Endodermal cell (in vitro differentiated cells): ENCODE measurements at places on chromosomes 16 and 17. TPM values are rescaled to one million over a fixed set of nuclear protein-coding genes. Genes with fewer than 3 reads are reported as not detected.

DNA sequence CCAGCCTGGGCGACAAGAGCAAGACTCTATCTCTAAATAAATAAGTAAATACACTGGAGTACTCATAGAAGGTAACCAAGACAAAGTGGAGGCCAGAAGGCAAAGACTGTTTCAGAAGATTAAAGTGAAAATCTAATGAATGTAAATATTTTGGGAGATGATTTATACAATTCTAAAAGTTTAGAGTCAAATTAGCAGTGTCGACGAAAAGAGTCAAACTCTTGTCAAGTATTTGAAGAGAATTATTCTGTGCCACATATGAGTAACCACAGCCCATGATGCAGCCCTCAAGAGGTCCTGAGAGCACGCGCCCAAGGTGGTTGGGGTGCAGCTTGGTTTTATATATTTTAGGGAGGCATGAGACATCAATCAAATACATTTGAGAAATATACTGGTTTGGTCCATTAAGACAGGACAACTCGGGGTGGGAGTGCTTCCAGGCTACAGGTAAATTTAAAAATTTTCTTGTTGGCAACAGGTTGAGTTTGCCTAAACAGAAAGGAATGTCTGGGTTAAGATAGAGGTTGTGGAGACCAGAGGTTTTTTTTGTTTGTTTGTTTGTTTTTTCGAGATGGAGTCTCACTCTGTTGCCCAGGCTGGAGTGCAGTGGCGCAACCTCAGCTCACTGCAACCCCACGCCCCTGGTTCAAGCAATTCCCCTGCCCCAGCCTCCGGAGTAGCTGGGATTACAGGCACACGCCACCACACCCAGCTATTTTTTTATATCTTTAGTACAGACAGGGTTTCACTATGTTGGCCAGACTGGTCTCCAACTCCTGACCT is 3.5 kb downstream of the CFDP1 start:
- DNase-seq = no peak

DNA sequence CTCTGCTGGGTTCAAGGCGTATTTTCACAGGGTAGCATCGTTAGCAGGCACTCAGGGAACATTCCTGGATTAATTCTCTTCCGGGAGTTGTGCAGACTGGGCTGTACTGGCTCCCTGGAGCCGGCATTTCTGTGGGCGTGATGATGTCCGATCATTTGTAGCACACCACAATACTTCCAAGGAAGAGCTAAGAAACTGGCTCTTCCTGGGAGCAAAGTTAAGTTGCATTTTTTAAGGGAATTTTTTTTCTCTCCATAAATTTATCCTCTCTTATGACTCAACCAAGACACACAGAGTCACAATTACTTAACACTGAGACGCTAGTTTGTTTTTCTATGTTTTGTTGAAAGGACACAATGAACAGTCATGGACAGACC is 211.6 kb upstream of the FOXF1 start:
- DNase-seq = no peak

DNA sequence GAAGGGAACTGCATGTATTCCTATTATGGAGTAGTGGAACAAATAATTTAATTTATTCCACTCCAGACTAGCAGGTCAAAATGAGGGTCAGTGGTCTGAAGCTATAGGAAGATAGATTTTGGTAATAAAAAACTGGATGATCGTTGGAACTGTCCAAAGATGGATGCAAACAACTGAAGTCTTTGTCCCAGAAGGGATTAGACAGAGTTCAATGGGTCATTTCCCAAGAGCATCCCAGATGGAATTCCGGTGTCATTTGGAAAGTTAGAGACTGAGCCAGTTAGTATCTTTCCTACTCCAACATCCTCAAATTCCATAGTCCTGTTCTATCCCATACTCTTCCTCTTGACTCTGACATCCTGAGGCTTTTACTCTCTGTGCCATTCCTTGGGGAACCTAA is 22.8 kb upstream of the TOX3 start:
- no peak for DNase-seq

GRCh38 chr17:48605409-48605919 is 678 bp upstream of the HOXB6 start:
- DNase-seq = no peak

DNA sequence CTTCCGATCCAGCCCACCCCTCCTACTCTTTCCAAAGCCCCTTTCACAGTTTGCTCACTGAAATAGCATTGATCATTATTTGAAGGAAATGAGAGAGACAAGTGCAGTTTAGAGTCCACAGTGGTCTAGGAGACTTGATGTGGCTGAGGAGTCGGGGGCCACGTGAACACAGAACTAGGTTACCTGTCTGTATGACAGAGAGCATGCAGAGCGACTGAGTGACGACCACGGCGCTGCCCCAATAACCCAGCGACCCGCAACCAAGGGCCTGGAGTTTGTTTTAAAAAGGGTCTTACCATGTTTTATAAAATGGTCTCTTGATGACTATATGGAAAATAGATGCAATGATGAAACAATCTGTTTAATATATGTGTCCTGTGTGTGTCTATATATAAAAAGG is 39.5 kb downstream of the NDEL1 start:
- peak; percentile 46 for DNase-seq

- DNase-seq = peak; percentile 88
Measured at GRCh38 chr16:31201582-31202413, 762 bp downstream of the PYCARD start.

DNA sequence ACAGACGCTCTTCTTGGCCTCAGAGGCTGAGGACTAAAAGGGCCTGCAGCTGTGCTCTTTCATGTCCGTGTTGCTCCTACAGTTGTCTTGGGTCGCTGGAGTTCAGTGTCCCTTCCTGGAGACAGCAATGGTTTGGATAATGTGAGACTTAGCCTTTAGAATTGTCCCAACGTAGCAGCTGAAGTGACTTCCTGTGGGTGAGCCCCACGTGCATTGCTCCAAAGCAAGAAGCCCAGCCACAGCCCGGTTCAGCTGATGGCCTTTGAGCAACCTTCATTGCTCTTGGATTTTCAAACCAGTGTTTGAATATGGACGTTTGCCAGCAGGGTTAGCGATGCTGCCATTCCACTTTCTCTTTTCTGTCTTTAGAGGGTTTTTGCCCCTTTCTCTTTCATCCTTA is 19.7 kb downstream of the TMEM11 start:
- DNase-seq = no peak

DNA sequence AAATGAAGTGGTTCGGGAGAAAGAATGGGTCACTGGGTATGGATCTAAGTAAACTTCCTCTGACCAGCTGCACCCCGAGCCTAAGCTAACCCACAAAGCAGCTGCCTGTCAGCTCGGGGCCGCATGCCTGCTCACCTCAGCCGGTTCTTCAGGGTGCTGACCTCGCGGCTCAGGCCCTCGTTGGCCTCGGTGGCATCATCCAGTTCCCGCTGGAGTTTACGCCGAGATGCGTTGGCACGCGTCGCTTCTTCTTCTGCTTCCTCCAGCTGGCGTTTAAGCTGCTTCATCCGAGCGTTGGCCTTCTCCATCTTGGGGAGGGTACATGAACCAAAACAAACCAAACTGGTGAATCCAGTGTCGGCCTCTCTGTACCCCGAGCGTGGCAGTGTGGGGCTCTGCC is 41.1 kb downstream of the NDEL1 start:
- peak; percentile 40 for DNase-seq

CALB2 gene
- 0.20 TPM in 1 of 2 replicates, not detected in the other for total RNA-seq

KRTAP4-1 gene
- total RNA-seq = not detected in 2 replicates

FOXL1 gene
- total RNA-seq = not detected in 3 replicates

- DNase-seq = peak; percentile 92
Measured at GRCh38 chr17:3667366-3668278, 756 bp downstream of the TAX1BP3 start.

DNA sequence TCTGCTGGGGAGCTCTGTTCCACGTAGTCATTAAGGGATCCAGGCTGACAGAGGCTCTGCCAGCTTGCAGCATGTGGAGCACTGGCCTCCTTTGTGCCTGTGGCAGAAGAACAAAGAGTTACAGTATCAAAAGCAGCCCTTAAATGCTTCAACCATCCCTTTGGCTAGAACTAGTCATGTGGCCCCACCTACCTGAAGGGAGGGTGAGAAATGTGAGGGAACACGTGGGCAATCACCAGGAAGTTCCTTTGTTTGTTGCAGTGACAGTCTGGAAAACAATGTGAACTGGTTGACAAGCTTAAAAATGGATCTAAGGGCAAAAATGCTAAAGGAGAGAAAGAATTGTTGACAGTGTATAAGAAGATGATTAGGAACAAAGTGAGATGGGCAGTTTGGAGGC is 290.4 kb upstream of the HSBP1 start:
- DNase-seq = no peak
